ENCODE measurements at places on chromosomes 3 and 15. TPM values are rescaled to one million over a fixed set of nuclear protein-coding genes. Genes with fewer than 3 reads are reported as not detected.

DNA sequence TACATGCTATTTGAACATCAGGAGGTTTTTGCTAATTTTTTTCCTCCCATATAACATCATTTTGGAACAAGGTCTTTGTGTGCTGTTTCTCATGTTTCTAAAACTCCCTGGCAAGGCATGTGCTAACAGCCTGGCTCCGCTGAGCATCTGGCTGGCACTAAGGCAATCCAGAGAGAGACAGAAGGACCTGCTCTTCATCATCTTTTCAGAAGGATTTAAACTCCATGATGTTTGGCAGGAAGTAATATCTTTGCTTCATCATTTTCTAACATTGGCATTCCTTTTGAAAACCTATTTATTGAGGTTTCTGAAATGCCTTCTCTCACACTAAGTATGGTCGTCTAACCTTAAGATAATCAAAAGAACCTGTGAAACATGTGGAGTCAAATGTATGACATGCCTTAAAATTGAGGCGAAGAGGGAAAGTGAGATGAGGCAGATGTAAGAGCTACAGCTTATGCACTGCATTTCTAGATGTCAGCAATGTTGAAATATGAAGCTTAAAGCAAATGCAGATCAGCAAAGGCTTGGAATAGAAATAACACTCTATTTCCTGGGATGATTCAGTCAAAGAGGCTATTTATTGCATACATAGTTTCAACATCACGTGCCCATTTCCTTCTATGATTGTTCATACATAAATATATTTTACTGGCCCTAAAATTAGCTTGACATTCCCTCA, 592.0 kb downstream of the ZNF385D start:
- DNase-seq = no peak
- H3K4me1 ChIP-seq = no peaks in the 10 kb centered on the region
- H3K4me3 ChIP-seq = no peak overlapping the region
- no peaks in the 10 kb centered on the region for H3K36me3 ChIP-seq

DNA sequence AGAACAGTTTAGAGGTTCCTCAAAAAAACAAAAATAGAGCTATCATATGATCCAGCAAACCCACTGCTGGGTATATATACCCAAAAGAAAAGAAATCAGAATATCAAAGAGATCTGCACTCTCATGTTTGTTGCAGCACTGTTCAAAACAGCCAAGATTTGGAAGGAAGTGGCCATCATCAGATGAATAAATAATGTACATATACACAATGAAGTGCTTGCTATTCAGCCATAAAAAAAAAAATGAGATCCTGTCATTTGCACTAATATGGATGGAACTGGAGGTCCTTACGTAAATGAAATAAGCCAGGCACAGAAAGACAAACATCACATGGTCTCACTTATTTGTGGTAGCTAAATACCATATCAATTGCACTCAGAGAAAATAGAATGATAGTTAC, 58.4 kb downstream of the SCAPER start:
- no peak for DNase-seq
- H3K36me3 ChIP-seq = peaks cover 6% of the 10 kb centered on the region
- no peaks in the 10 kb centered on the region for H3K27me3 ChIP-seq
- no peak overlapping the region for H3K4me3 ChIP-seq
- no peaks in the 10 kb centered on the region for H3K4me1 ChIP-seq

- DNase-seq = peak; percentile 33
- no peaks in the 10 kb centered on the region for H3K27me3 ChIP-seq
- no peak overlapping the region for H3K4me3 ChIP-seq
- no peak overlapping the region for H3K27ac ChIP-seq
- peaks cover 3% of the 10 kb centered on the region for H3K4me1 ChIP-seq
Observed at GRCh38 chr3:59809710-59810444, 760.1 kb upstream of the CFAP20DC start.

- no peaks in the 10 kb centered on the region for H3K4me1 ChIP-seq
- no peak for DNase-seq
- H3K27me3 ChIP-seq = no peaks in the 10 kb centered on the region
Observed at GRCh38 chr3:63800097-63800496, 19.0 kb upstream of the C3orf49 start.

DNA sequence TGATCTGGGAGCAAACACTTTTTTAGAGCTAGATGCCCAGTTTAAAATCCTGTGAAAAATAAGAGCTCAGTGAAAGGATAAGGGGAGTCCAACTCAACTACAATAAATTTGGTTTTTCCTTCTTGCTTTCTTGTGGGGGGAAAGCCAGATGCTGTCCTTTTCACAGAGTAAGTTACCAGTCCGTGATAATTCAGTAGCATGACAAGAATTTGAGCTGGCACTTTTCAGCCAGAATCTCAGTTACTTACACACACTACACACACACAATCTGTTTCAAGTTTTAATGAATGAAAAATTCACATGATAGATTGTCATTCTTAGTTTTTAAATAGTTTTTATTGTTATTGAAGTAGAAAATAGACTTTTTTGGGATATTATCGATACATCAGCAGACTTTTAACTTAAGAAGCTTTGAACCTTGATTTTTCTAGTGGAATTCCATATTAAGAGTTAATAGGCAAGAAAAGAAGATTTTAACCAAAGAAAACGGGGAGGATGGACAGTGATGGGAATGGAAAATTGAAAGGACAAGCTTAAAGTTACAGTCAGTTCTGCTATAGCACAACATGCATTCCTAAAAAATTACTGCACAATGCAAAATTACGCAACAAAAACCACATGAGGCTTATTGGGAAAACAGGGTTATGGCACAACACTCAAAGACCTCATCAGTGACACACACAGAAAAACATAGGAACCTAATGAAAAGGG, 47.0 kb downstream of the PSMD6 start:
- no peak for DNase-seq
- H3K27me3 ChIP-seq = no peaks in the 10 kb centered on the region
- H3K27ac ChIP-seq = no peak overlapping the region
- no peak overlapping the region for H3K4me3 ChIP-seq
- H3K36me3 ChIP-seq = peaks cover 30% of the 10 kb centered on the region
- H3K4me1 ChIP-seq = peaks cover 41% of the 10 kb centered on the region

DNA sequence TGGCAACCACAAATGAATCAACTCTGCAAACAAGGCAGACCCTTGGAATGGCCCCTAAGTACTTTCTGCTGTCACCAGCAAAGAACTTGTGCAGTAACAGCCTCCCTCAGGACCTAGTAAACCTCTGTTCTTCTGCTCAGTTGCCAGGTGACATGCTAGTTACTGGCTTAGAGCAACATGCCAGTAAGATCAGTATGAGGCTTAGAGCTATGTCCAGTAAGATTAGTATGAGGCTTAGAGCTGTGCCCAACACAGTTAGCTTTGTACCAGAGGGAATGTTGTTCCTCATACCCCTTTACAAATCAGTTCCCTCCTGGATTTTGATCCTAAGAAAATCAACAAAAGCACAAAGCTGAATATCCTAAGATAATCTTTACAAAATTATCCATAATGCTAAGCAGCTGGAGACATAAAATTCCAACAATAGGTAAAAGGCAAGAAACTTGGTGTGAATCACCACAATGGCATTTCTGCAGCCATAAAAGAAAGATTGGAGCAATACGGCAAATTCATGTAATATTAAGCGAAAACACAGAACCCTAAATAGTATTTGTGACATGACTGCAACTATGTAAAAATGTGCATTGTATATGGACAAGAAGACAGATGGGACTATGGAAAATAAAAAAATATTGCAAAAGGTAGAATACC, 107.3 kb upstream of the LPP start:
- no peaks in the 10 kb centered on the region for H3K36me3 ChIP-seq
- H3K4me3 ChIP-seq = no peak overlapping the region
- peaks cover 24% of the 10 kb centered on the region for H3K4me1 ChIP-seq
- H3K27ac ChIP-seq = no peak overlapping the region
- peaks cover 5% of the 10 kb centered on the region for H3K27me3 ChIP-seq
- DNase-seq = no peak

GRCh38 chr3:146640361-146640760, 35.2 kb upstream of the PLSCR5 start:
- H3K27me3 ChIP-seq = no peaks in the 10 kb centered on the region
- DNase-seq = no peak
- no peak overlapping the region for H3K27ac ChIP-seq
- H3K36me3 ChIP-seq = no peaks in the 10 kb centered on the region
- no peaks in the 10 kb centered on the region for H3K4me1 ChIP-seq

- no peak within 1 kb of the TSS for H3K27ac ChIP-seq
- peak; percentile 89 for DNase-seq
- H3K36me3 ChIP-seq = no peaks in the 10 kb centered on the region
- no peaks in the 10 kb centered on the region for H3K27me3 ChIP-seq
Observed at GRCh38 chr3:167380004-167380689, at the start of gene ZBBX. Gene ZBBX (minus strand): TSS chr3:167380297. CDS start chr3:167372901, 7,396 bp downstream.

DNA sequence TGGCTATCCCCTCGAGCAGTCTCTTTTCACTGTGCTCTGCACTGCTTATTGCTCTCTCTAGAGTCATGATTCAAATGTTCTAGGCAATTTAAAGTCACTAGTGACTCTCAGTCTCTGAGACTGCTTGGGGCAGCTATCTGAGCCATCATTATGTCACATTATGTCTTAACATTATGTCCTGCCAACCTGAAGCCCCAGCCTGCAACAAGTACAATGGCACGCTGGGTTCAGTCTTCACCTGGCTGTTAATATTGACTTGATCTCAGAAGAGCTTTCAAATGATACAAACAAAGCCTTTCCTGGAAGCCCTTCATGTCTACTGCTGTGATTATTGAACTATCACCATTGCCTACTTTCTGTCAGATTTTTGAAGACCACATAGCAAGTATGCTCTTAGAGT, 128.1 kb upstream of the GRM7 start:
- no peaks in the 10 kb centered on the region for H3K27me3 ChIP-seq
- H3K36me3 ChIP-seq = no peaks in the 10 kb centered on the region
- no peak overlapping the region for H3K4me3 ChIP-seq
- DNase-seq = no peak

- H3K27me3 ChIP-seq = no peaks in the 10 kb centered on the region
- DNase-seq = no peak
- H3K4me1 ChIP-seq = no peaks in the 10 kb centered on the region
- H3K36me3 ChIP-seq = no peaks in the 10 kb centered on the region
- no peak overlapping the region for H3K27ac ChIP-seq
- no peak overlapping the region for H3K4me3 ChIP-seq
Observed at GRCh38 chr3:116770815-116771450, 61.4 kb downstream of the TUSC7 start.

GRCh38 chr3:33954956-33955355, 156.5 kb downstream of the PDCD6IP start:
- no peak overlapping the region for H3K27ac ChIP-seq
- H3K4me1 ChIP-seq = no peaks in the 10 kb centered on the region
- H3K36me3 ChIP-seq = no peaks in the 10 kb centered on the region
- DNase-seq = no peak
- no peak overlapping the region for H3K4me3 ChIP-seq

DNA sequence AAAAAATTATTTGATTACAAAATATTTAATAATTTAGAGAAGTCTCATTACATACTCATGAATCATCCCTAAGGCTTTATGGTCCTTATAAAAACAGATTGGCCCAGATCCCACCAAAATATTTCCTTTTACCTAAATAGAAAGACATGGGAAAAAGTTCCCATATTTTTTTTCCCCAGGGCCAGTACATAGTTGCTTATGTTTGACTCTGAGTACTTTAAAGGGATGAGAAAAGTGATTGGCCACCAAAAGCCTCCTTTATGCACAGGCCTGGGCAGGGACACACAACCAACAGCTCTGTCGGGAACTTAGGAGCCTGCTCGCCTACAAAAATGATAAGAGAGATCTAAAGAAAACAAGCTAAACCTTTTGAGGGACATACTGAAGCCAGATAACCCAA, 22.3 kb downstream of the KCNAB1 start:
- no peak overlapping the region for H3K4me3 ChIP-seq
- H3K36me3 ChIP-seq = no peaks in the 10 kb centered on the region
- no peak for DNase-seq

DNA sequence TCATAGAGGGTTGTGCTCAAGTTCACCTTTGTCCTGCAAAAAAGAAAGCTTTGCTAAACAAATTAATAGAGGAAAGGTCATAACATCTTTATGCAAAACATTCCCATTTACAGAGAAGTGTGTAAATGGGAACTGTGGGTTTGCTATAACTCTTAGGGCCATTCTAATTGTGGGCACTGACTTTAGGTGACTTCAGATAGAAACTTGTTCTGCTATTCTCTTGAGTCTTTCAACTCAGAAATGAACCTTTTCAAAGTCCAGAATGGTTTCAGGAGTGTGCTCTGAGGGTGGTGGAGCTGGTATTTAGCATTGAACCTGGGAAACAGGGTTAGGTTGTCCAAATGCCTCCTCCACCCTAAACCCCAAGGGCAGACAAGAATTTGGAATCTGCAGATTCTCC, 34.0 kb downstream of the SPTSSB start:
- H3K4me1 ChIP-seq = peaks cover 4% of the 10 kb centered on the region
- no peaks in the 10 kb centered on the region for H3K27me3 ChIP-seq
- no peak overlapping the region for H3K4me3 ChIP-seq
- no peaks in the 10 kb centered on the region for H3K36me3 ChIP-seq
- no peak for DNase-seq

DNA sequence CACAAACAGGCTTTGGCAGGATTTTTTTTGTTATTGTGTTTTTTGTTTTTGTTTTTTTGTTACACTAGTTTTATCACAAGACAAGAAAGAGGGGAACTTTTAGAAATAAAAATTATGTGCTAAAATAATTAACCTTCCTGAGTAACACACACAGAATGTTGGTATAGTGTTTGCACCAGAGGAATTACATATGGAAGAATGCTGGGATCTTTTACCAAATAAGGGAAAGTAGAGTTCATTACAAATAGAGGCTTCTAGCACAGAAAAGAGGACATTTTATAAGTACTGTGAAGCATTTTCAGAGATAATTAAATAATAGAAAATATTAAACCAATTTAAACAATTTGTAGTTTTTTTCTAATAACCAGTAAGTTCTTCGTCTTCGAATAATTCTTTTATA, 116.0 kb downstream of the IGF1R start:
- H3K27ac ChIP-seq = no peak overlapping the region
- no peaks in the 10 kb centered on the region for H3K27me3 ChIP-seq
- H3K4me3 ChIP-seq = no peak overlapping the region
- no peak for DNase-seq
- peaks cover 12% of the 10 kb centered on the region for H3K4me1 ChIP-seq

GRCh38 chr15:48720646-48721045, 75.1 kb upstream of the FBN1 start:
- DNase-seq = no peak
- H3K36me3 ChIP-seq = no peaks in the 10 kb centered on the region
- H3K4me3 ChIP-seq = no peak overlapping the region
- H3K27ac ChIP-seq = no peak overlapping the region
- no peaks in the 10 kb centered on the region for H3K27me3 ChIP-seq
- H3K4me1 ChIP-seq = no peaks in the 10 kb centered on the region

- no peak for DNase-seq
- H3K36me3 ChIP-seq = peaks cover 4% of the 10 kb centered on the region
- H3K27ac ChIP-seq = no peak overlapping the region
Observed at GRCh38 chr3:123256256-123256655, 54.5 kb downstream of the SEC22A start.

- no peak overlapping the region for H3K27ac ChIP-seq
- no peak overlapping the region for H3K4me3 ChIP-seq
- no peaks in the 10 kb centered on the region for H3K4me1 ChIP-seq
- no peaks in the 10 kb centered on the region for H3K27me3 ChIP-seq
Observed at GRCh38 chr15:75143738-75144334, 57.8 kb upstream of the C15orf39 start.

Gene TTLL13
- total RNA-seq = 0.18 TPM

Gene MYRIP
- total RNA-seq = not detected

Gene ECE2
- total RNA-seq = not detected

Gene TICRR
- 0.14 TPM for total RNA-seq

Gene ZIC4
- not detected for total RNA-seq
